Activated CD4-positive, alpha-beta memory T cell treated with anti-CD3 and anti-CD28 coated beads for 36 hours (primary cell): ENCODE measurements at places on chromosomes 13 and 19.

DNA sequence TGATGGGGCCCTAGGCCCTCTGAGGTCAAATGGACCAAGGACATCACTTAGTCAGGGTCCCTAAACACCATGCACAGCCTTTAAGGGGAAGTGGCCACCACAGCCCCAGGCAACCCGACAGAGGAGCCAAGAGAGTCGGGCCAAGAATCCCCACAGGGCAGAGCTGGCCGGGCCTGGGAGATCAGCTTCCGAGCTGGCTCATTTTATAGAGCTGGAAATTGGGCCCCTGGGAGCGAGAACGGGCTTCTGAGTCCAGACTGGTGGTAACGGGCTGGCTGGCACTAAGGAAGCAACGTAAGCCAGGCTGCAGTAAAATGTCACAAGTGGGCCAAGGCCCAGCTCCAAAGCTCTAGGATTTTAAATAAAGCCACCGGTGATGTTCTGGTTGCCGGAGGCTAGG, 51.1 kb downstream of the HSPH1 start:
- DNase-seq = no peak
- H3K4me1 ChIP-seq = no peaks in the 10 kb centered on the region
- no peaks in the 10 kb centered on the region for H3K36me3 ChIP-seq
- peaks cover 6% of the 10 kb centered on the region for H3K27me3 ChIP-seq
- no peak overlapping the region for H3K27ac ChIP-seq
- no peak overlapping the region for H3K4me3 ChIP-seq

- no peaks in the 10 kb centered on the region for H3K36me3 ChIP-seq
- DNase-seq = no peak
- no peak overlapping the region for H3K27ac ChIP-seq
- peaks cover 35% of the 10 kb centered on the region for H3K27me3 ChIP-seq
- no peak overlapping the region for H3K4me3 ChIP-seq
- H3K4me1 ChIP-seq = peaks cover 2% of the 10 kb centered on the region
Measured at GRCh38 chr13:28035146-28035782, 46.8 kb upstream of the URAD start.

DNA sequence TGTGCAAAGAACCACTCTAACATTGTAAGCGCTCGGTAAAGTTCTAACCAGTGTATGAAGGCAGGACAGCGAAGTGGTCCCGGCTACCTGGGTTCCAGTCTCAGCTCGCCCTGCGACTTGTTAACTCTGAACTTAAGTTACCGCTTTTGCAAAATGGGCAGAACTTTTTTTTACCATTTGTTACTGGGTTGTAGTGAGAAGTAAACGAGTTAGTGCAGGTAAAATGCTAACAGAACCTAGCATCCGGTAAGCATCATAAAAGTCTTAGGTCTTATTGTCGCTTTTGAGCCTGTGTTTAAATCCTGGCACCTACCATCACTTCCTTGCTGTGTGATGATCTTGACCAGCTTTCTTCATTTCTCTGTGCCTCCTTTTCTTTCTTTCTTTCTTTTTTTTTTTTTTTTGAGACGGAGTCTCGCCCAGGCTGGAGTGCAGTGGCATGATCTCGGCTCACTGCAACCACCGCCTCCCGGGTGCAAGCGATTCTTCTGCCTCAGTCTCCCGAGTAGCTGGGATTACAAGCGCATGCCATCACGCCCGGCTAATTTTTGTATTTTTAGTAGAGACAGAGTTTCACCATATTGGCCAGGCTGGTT, 734 bp upstream of the TRMT1 start:
- H3K27me3 ChIP-seq = no peaks in the 10 kb centered on the region
- DNase-seq = no peak
- H3K27ac ChIP-seq = peak overlapping the region; percentile 93
- peaks cover 19% of the 10 kb centered on the region for H3K36me3 ChIP-seq
- peak overlapping the region; percentile 86 for H3K4me3 ChIP-seq
- H3K4me1 ChIP-seq = peaks cover 47% of the 10 kb centered on the region

GRCh38 chr13:95547531-95548167, 4.9 kb upstream of the CLDN10 start:
- no peak for DNase-seq
- no peaks in the 10 kb centered on the region for H3K36me3 ChIP-seq
- H3K27ac ChIP-seq = no peak overlapping the region
- H3K4me1 ChIP-seq = no peaks in the 10 kb centered on the region
- H3K4me3 ChIP-seq = no peak overlapping the region
- H3K27me3 ChIP-seq = peaks cover 41% of the 10 kb centered on the region

- peaks cover 2% of the 10 kb centered on the region for H3K36me3 ChIP-seq
- no peaks in the 10 kb centered on the region for H3K27me3 ChIP-seq
- no peak overlapping the region for H3K4me3 ChIP-seq
Measured at GRCh38 chr13:32310134-32310706, 4.9 kb downstream of the ZAR1L start.

GRCh38 chr13:41961466-41961760, 504 bp upstream of the VWA8 start:
- H3K4me3 ChIP-seq = peak overlapping the region; percentile 90
- H3K36me3 ChIP-seq = peaks cover 5% of the 10 kb centered on the region
- peak overlapping the region; percentile 97 for H3K27ac ChIP-seq
- DNase-seq = no peak
- peaks cover 50% of the 10 kb centered on the region for H3K4me1 ChIP-seq
- no peaks in the 10 kb centered on the region for H3K27me3 ChIP-seq

- H3K36me3 ChIP-seq = no peaks in the 10 kb centered on the region
- DNase-seq = no peak
- H3K4me1 ChIP-seq = peaks cover 7% of the 10 kb centered on the region
- H3K27ac ChIP-seq = no peak overlapping the region
- H3K4me3 ChIP-seq = no peak overlapping the region
Measured at GRCh38 chr13:52006523-52007245, 4.6 kb downstream of the ATP7B start.

GRCh38 chr13:99151516-99151915, 49.1 kb upstream of the UBAC2 start:
- no peaks in the 10 kb centered on the region for H3K27me3 ChIP-seq
- no peaks in the 10 kb centered on the region for H3K36me3 ChIP-seq
- peaks cover 11% of the 10 kb centered on the region for H3K4me1 ChIP-seq
- H3K4me3 ChIP-seq = no peak overlapping the region

DNA sequence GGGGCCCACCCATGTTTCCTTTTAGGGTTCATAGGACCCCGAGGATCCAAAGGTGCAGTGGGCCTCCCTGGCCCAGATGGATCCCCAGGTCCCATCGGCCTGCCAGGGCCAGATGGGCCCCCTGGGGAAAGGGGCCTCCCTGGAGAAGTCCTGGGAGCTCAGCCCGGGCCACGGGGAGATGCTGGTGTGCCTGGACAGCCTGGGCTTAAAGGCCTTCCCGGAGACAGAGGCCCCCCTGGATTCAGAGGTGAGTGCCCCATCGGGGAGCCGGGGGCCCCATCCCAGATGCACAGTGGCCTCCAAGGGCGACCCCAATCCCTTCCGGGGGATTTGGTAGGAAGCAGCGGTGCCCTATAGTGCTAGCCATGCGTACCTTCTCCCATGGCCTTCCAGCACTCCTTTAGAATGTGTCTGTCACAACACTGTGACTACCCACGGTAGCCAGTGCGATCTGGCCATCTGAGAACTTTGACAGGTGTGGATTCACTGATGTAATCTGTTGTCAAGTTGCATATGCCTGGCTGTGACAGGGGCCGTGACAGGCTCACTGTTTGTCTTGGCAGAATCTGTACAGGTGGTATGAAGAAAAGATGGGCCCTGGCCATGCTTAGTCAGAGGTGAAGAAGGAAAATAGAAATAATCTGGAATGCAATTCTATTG, 88.5 kb downstream of the RAB20 start:
- no peak for DNase-seq
- no peak overlapping the region for H3K4me3 ChIP-seq
- no peaks in the 10 kb centered on the region for H3K36me3 ChIP-seq
- H3K4me1 ChIP-seq = no peaks in the 10 kb centered on the region
- H3K27me3 ChIP-seq = peaks cover 17% of the 10 kb centered on the region

GRCh38 chr13:20350819-20351218, 118.7 kb upstream of the GJB6 start:
- DNase-seq = no peak
- H3K36me3 ChIP-seq = no peaks in the 10 kb centered on the region
- H3K27ac ChIP-seq = no peak overlapping the region

GRCh38 chr13:36806102-36806501, 12.9 kb upstream of the RFXAP start:
- H3K27ac ChIP-seq = no peak overlapping the region
- no peak for DNase-seq
- no peaks in the 10 kb centered on the region for H3K36me3 ChIP-seq
- H3K4me1 ChIP-seq = no peaks in the 10 kb centered on the region
- H3K4me3 ChIP-seq = no peak overlapping the region

- DNase-seq = no peak
- no peaks in the 10 kb centered on the region for H3K36me3 ChIP-seq
- H3K27me3 ChIP-seq = peaks cover 13% of the 10 kb centered on the region
- peaks cover 6% of the 10 kb centered on the region for H3K4me1 ChIP-seq
- no peak overlapping the region for H3K27ac ChIP-seq
- no peak overlapping the region for H3K4me3 ChIP-seq
Measured at GRCh38 chr19:2983351-2984214, 6.2 kb downstream of the TLE6 start.

DNA sequence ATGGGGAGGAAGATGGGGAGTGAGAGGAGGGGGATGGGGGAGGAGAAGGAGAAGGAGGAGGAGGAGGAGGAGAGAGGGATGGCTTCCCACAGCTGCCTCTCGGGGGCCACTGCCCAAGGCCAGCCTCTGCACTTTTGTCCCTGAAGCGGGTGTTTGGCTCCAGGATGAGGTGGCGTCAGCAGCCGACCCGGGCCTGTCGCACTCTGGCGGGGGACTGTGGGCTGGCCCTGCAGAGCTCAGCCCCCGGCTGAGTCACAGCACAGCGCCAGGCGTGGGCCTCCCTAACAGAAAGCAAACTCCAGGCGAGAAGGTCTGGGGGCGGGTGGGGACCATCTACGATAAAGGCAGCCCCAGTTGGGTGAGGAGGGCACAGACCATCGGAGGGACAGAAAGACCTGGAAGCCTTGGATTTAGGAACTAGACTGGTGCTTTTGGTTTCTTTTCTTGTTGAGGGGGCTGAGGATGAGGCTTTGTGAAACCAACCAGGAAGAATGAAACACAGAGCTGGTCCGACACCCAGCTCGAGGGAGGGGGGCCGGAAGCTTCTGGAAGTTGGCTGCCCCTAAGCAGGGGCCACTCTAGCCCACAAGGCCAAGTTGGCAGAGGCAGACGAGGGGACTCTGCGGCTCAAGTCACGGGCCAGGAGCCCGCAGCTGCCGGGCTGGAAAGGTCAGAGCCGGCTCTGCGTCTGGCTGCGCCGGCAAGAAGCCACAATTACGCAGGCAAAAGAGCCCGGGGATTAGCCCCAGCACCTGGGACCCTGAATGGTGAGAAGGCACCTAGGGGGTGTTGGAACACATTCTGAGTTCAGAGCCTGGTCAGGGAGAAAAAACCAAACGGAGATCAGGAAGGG, 18.2 kb downstream of the LSM4 start:
- H3K27ac ChIP-seq = peak overlapping the region; percentile 99
- H3K4me1 ChIP-seq = peaks cover 41% of the 10 kb centered on the region
- DNase-seq = peak; percentile 92
- peak overlapping the region; percentile 96 for H3K4me3 ChIP-seq

- H3K4me1 ChIP-seq = no peaks in the 10 kb centered on the region
- no peaks in the 10 kb centered on the region for H3K36me3 ChIP-seq
- DNase-seq = no peak
- H3K27ac ChIP-seq = no peak overlapping the region
- peaks cover 34% of the 10 kb centered on the region for H3K27me3 ChIP-seq
Measured at GRCh38 chr13:44371421-44371820, 2.2 kb upstream of the SERP2 start.

- H3K4me1 ChIP-seq = peaks cover 46% of the 10 kb centered on the region
- H3K36me3 ChIP-seq = peaks cover 11% of the 10 kb centered on the region
- H3K27ac ChIP-seq = peak overlapping the region; percentile 93
- H3K4me3 ChIP-seq = peak overlapping the region; percentile 97
- DNase-seq = peak; percentile 49
- no peaks in the 10 kb centered on the region for H3K27me3 ChIP-seq
Measured at GRCh38 chr13:114131583-114132418, 622 bp downstream of the RASA3 start.

GRCh38 chr19:5356428-5356827, 15.8 kb upstream of the PTPRS start:
- H3K27me3 ChIP-seq = peaks cover 28% of the 10 kb centered on the region
- no peak overlapping the region for H3K27ac ChIP-seq
- H3K36me3 ChIP-seq = no peaks in the 10 kb centered on the region
- DNase-seq = no peak
- no peak overlapping the region for H3K4me3 ChIP-seq

DNA sequence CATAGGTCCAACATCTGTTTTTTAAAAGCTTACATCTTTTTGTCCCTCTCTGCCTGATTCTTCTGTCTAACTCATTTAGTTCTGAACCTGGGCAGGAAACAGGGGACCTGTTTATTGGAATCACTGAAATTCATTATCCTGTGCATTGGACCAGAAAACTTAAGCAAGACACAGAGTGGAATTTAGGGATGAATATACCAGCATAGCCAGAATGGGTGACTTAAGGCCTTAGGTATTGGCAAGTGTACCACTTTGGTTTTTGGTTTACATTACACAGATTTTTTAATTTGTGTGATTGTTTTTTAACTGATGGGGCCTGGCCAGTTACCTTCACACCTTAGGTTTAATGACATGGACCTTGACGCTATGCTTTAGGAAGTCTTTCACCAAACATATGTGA, 232.5 kb downstream of the GPC5 start:
- H3K36me3 ChIP-seq = no peaks in the 10 kb centered on the region
- DNase-seq = no peak
- H3K27ac ChIP-seq = no peak overlapping the region
- no peak overlapping the region for H3K4me3 ChIP-seq

DNA sequence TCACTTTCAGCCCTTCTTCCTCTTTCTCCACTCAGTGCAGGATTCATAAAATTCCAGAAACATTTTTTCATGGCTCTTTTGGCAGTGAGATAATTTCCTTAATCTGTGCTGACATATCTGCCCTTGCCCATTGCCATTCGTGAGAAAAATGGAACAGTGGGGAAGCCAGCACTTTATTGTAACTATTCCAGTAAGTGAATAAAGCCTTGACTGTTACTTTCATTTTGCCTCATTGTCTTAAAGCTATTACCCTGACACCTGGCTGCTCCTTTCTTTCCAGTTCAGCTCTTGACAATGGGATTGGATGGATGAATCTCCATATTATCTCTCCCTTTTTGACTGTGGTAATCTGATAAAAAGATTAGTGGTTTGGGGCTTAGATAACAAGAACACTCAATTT, 1068.1 kb upstream of the PCDH20 start:
- no peak overlapping the region for H3K4me3 ChIP-seq
- no peaks in the 10 kb centered on the region for H3K27me3 ChIP-seq
- H3K4me1 ChIP-seq = no peaks in the 10 kb centered on the region
- no peak for DNase-seq

DNA sequence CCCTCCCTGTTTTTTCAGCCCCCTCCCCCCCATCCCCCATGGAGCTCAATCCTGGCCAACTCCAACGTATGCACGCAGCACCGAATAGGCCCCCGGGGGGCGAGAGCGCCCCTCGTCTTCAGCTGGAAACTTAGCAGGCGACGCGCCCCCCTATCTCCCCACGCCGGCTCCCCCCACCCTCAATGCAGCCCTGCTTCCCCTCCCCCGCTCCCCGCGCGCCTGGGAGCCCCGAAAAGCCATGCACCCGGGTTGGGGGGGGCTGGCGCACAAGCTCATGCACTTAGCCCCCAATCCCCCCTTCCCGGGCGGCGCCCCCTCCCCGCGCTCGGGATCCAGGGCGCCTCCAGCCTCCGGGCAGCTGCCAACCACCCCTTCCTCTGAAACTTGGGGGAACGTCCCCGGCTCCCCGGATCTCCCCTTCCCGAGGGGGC, 508 bp downstream of the ZBTB7A start:
- H3K36me3 ChIP-seq = peaks cover 5% of the 10 kb centered on the region
- H3K4me1 ChIP-seq = peaks cover 40% of the 10 kb centered on the region
- no peak overlapping the region for H3K27ac ChIP-seq
- H3K27me3 ChIP-seq = no peaks in the 10 kb centered on the region
- DNase-seq = no peak
